HFFc6 (cell line): ENCODE measurements at places on chromosomes 4 and X. TPM values are rescaled to one million over a fixed set of nuclear protein-coding genes. Genes with fewer than 3 reads are reported as not detected.
A peak's percentile ranks its signal among the peaks of the same experiment; 100 is the strongest.

GRCh38 chr4:105637408-105638176 is 70.9 kb downstream of the INTS12 start:
- no peak for DNase-seq

GRCh38 chr4:2630556-2631273 is 94.3 kb downstream of the FAM193A start:
- no peak for DNase-seq

DNA sequence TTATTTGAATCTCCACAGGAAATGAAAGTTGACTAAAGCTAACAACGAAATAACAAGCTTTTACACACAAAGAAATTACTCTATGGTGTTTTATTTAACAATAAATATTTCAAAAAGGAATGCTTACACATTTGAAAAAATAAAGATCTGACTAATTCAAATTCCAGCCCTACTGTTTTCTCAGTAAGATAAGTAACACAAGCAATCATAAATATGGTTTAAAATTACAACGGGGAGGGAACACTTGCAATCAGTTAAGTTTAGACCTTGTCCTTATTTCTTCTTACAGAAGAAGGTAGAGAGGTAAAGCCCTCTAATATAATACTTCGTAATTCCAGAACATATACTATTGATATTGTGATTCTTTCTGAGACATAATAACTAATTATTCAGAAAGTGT is 158.5 kb downstream of the DHX15 start:
- DNase-seq: no peak

GRCh38 chr4:184019667-184020623 is 114.8 kb downstream of the STOX2 start:
- no peak for DNase-seq

DNA sequence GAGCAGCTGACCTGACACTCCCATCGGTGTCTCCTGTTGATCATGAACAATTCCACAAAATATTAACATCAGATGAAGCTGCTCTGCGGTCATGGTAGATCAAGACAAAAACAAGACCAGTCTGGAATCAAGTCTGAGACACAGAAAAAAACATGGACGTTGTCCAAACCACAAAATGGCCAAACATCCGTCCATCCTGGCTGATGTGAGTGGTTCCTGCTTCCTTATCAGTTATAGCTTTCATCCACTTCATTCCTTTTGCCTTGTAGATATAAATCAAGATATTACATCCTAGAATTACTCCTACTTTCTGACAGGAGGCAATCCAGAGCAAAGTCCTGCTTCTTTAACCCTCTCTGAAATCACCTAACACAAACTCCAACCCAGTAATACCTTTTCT is 28.8 kb upstream of the PCSK1N start:
- DNase-seq: peak; percentile 13

- DNase-seq: no peak
Measured at GRCh38 chr4:184722798-184723197, 11.1 kb downstream of the CENPU start.

GRCh38 chr4:187124331-187124730 is 400.7 kb upstream of the FAT1 start:
- DNase-seq: no peak

GRCh38 chr4:189069772-189070171 is 870.9 kb upstream of the FRG1 start:
- no peak for DNase-seq

- DNase-seq: peak; percentile 10
Measured at GRCh38 chrX:103847174-103847870, 15.3 kb upstream of the RAB9B start.

DNA sequence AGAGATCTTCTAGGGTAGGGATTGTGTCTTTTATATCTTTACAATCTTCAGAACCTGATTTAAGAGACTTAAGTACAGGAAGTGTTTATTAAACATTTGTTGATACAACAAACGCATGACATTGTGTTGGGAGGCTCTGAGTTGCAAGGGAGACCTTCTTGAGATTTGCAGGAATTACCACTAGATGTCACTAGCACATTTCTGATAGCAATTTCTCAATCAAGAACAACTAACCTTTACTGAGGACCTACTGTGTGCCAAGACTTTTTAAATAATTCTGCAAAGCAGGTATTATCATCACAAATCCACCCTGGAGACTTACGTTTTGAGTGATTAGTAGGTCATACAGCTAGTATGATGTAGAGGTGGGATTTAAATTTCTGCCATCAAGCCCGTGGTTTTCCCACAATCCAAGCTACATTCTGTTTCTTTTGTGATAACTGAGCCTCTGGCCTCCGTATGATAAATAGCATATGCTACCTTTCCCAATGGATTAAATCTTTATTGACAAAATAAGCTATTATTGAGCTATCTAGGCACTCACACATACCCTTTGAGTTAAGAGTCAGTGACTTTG is 986.0 kb downstream of the CCSER1 start:
- DNase-seq: no peak

DNA sequence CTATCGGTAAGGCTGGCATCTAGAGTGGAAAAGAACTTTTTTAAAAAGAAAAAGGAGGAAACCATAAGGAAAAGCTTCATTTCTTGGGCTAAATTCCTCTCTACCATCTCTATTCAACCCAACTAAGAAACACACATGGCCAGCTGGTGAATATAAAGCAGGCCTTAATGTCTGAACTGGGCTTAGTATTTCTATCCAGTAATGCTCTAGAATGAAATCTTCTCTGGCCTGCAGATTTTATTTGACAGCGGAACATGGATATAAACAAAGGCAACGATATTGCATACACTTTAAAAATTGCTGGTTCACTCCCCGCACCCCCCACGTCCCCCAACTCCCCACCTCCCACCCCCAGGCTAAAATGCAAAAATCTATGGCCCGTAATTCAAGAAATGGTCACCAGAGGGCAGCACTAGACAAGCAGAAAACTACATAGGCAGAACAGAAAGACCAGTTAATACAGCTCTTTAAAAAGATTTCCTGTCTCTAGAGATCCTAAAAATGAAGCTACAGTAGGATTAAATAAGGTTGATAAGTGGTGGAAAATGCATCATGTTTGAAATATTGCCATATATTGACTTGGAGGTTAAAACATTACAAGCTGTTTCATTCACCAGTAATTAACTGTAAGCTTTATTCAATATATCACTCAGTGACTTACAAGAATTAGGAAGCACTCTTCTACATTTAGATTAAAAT is 155.2 kb upstream of the GALNT7 start:
- peak; percentile 11 for DNase-seq

GRCh38 chr4:104353481-104353880 is 141.2 kb downstream of the CXXC4 start:
- no peak for DNase-seq

GRCh38 chrX:3485727-3486126 is 139.3 kb upstream of the MXRA5 start:
- no peak for DNase-seq

- DNase-seq: no peak
Measured at GRCh38 chrX:46645614-46646013, 72.0 kb downstream of the CHST7 start.

- DNase-seq: no peak
Measured at GRCh38 chr4:90060039-90060438, 67.2 kb upstream of the CCSER1 start.

DNA sequence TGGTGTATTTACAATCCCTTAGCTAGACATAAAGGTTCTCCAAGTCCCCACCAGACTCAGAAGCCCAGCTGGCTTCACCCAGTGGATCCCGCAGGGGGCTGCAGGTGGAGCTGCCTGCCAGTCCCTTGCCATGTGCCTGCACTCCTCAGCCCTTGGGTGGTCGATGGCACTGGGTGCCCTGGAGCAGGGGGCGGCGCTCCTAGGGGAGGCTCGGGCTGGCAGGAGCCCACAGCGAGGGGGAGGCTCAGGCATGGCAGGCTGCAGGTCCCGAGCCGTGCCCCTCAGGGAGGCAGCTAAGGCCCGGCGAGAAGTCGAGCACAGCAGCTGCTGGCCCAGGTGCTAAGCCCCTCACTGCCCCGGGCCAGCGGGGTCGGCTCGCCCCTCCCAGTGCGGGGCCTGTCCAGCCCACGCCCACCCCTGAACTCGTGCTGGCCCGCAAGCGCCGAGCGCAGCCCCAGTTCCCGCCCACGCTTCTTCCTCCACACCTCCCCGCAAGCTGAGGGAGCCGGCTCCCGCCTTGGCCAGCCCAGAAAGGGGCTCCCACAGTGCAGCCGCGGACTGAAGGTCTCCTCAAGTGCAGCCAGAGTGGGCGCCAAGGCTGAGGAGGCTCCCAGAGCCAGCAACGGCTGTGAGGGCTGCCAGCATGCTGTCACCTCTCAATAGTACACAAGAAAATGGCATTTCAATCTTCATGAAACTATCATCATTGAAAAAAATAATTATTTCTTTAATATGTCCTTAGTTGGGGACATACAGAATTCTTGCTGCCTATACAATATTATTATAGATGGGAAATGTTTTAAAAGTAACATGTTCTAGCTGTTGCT is 189.1 kb downstream of the SLC7A11 start:
- DNase-seq: no peak

DNA sequence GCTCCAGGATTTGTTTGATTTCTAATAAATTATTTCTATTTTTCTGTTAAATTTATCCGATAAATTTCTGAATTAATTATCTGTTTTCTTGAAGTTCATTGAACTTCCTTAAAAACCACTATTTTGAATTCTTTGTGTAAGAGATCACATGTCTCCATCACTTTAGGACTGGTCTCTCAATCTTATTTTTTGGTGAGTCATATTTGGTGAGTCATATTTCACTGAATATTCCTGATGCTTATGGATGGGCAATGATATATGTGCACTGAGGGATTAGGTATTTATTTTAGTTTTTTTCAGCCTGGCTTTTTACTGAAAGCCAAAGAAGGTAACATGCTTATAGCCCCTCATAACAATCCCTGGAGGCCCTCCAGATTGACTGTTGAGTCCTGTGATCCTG is 48.5 kb upstream of the IL15 start:
- no peak for DNase-seq

DNA sequence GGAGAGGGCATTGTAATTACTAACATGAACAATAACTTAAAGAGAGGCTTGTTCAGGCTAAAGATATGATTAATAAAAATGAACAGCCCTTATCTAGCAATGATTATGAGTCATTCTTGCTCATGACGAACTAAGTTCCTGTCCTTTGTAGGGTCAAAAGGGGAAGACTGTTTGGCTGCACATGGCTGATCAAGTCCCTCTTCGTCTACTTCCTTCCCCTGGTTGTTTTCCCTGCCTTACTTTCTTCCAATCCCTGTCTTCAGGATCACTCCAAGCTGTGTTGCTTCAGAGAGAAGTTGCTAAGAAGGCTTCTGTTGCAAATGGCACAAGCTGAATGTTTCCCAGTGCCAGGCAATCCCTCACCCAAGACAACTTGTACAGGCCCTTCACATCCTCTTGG is 115.0 kb upstream of the HS3ST1 start:
- no peak for DNase-seq

DNA sequence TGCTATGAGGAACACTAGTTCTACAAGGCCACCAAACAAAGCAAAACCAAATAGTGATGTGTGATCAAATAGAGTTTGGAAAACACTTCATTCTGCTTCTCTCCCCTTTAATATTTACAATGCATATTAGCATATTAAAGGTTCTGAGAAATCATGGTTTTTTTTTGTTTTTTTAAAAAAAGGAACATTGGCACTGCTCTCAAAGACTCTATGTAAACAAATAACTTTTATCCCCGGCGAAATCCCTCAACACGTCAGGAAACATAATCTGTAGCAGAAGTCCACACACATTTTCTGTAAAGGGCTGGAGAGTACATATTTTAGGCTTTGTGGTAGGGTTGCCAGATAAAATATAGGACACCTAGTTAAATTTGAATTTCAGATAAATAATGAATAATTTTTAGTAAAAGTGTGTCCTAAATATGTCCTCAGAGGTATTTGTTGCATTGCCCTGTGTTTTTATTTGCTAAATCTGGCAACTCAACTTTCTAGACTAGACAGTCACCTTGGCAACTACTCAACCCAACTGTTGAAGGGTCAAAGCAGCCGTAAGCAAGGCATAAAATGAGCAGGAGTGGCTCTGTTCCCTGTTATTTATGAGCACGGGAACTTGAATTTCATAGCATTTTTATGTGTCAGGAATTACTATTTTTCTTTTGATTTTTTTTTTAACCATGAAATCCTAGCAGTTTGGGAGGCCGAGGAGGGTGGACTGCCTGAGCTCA is 8.6 kb downstream of the SPATA4 start:
- peak; percentile 23 for DNase-seq

DNA sequence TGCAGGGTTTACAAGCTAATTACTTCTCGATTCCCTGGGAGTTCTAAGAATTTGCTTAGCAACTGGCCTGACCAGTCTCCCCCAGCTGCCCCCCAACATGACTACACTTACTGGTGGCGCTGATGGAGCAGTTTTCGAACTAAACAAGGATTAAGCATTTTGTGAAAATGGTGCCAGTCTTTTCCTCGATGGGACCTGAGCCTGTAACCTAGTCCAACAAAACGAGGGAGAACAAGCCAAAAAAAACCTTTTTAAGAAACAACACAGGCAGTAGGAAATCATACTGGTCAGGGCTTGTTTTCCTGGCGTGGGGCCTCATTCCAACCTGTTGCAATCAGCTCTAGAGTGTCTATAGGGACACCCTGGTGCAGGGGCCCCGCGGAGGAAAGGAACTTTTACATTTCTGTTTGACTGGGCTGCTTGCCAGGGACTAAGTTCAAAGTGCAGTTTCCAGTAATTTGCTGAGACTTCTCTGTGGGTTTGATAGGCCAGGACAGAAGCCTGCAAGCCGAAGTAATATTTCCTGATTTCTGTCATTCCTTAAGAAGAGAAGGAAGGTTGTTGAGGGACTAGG is 158.7 kb downstream of the SPRY1 start:
- DNase-seq: no peak

- DNase-seq: no peak
Measured at GRCh38 chr4:71974681-71975080, 57.1 kb upstream of the NPFFR2 start.

- DNase-seq: no peak
Measured at GRCh38 chrX:108332281-108332680, 105.9 kb downstream of the COL4A6 start.

GRCh38 chr4:15771216-15772058 is 6.7 kb upstream of the CD38 start:
- no peak for DNase-seq

DNA sequence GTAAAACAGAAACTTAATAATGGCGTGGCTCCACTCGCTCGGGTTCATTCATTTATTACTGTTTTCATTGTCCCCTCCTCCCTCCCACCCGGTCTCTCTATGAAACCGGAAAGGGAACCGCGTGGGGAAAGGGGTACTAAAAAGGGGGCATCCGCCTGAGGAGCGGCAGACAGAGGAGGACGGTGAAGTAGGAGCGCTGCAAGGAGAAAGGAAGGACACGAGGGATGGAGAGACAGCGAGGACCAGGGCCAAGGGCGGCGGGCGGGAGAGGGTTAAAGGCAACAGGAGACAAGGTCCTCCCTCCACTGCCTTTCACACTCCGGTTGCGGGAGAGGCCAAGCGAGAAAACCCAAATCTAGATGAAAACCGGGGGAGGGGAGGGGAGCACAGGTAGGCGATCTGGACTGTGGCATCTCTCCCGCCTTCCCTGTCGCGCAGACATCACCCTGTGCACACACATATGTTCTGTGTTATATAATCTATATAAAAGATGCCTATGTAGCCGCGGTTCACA is 829 bp downstream of the ELOVL6 start:
- peak; percentile 12 for DNase-seq

Gene CLNK
- not detected in 3 replicates for total RNA-seq

Gene VEGFD
- not detected in 3 replicates for total RNA-seq

Gene SPATA4
- 0.17 to 0.41 TPM (median 0.22 TPM) in 3 replicates for total RNA-seq

Gene EXOC1
- 26.4 to 32.6 TPM (median 29.0 TPM) in 3 replicates for total RNA-seq

Gene GAK
- 65.8 to 69.5 TPM (median 68.3 TPM) in 3 replicates for total RNA-seq

Gene DAPP1
- not detected in 3 replicates for total RNA-seq

Gene TBC1D9
- 16.3 to 18.9 TPM (median 16.8 TPM) in 3 replicates for total RNA-seq

Gene HSFX4
- total RNA-seq: not detected in 3 replicates

Gene BEND2
- total RNA-seq: not detected in 3 replicates

Gene TMEM31
- not detected in 2 replicates for total RNA-seq

Gene PDCL2
- total RNA-seq: not detected in 3 replicates

Gene F11
- not detected in 3 replicates for total RNA-seq
